ENCODE measurements at places on chromosomes 1 and 21.

- no peak for DNase-seq
Observed at GRCh38 chr1:150765296-150765976, at the start of gene CTSS. TSS of gene CTSS (minus strand) at chr1:150765778. CDS start at chr1:150764763, 1,015 bp downstream.

DNA sequence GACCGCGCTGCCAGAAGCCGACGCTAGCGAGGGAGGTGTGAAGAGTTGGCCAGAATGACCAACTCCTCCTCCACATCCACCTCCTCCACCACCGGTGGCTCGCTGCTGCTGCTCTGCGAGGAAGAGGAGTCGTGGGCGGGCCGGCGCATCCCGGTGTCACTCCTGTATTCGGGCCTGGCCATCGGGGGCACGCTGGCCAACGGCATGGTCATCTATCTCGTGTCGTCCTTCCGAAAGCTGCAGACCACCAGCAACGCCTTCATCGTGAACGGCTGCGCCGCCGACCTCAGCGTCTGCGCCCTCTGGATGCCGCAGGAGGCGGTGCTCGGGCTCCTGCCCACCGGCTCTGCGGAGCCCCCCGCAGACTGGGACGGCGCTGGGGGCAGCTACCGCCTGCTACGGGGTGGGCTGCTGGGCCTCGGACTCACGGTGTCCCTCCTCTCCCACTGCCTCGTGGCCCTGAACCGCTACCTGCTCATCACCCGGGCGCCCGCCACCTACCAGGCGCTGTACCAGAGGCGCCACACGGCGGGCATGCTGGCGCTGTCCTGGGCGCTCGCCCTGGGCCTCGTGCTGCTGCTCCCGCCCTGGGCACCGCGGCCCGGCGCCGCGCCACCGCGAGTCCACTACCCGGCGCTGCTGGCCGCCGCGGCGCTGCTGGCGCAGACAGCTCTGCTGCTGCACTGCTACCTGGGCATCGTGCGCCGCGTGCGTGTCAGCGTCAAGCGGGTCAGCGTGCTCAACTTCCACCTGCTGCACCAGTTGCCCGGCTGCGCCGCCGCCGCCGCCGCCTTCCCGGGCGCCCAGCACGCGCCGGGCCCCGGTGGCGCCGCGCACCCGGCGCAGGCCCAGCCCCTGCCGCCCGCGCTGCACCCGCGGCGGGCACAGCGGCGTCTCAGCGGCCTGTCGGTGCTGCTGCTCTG, 1.2 kb downstream of the GPR88 start:
- DNase-seq = no peak

DNA sequence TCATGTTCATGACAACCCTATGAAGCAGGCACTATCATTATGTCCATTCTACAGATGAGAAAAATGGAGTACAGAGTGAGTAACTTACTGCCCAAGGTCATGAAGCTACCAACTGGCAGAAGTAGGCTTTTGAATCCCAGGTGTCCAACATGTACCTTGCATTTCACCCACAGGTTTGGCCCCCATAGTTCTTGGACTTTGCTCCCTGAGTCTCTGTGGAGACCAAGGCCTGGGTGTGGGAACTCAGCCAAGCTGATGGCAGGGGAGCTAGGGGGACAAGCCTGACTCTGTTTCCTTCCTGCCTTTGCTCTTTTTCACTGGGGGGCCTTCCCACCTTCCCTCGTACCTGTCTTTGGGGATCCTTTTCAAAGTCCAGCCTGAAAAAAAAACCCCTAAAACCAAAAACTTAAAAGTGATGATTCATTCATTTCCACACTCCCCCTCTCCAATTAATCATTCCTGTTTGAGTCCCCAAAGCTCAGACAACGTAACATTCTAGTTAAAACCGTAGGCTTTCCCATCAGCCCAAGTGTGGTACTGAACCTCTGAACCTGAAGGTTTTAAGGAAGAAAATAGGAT, 8.5 kb upstream of the TTC22 start:
- no peak for DNase-seq

GRCh38 chr1:67359592-67359991, 51.9 kb downstream of the IL12RB2 start:
- no peak for DNase-seq

DNA sequence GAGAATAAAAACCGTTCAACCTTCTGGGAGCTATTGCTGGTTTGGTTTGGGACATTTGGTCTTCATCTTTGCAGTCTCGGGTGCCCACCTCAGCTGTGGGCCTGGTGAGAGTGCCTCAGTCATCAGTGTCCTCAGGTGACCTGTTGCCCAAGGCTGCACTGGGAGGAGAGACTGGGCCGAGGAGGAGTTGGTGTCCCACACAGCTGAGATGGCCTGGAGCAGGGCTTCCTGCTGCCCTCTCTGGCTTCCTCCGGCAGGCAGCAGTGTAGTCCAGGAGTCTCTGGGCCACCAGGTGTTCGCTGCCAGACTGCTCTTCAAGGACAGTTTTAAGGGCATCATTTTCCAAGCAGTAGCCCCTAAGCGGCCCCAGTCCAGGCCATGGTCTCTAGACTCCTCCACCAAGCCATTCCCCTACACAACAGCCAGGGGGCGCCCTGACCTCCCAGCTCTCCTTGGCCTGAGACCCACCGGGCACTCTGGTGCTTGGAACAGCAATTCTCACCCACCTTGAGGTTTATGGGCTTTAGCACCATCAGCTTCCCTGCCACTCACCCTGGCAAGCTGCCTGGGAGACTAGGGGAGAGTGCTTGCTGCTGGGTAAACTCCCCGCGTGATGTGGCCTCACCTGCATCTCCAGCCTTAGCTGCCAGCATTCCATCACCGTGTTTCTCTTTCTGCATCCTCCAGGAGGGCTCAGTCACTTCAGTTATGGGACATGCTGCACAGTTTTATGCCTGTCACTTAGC, 9.1 kb upstream of the SYTL1 start:
- no peak for DNase-seq

DNA sequence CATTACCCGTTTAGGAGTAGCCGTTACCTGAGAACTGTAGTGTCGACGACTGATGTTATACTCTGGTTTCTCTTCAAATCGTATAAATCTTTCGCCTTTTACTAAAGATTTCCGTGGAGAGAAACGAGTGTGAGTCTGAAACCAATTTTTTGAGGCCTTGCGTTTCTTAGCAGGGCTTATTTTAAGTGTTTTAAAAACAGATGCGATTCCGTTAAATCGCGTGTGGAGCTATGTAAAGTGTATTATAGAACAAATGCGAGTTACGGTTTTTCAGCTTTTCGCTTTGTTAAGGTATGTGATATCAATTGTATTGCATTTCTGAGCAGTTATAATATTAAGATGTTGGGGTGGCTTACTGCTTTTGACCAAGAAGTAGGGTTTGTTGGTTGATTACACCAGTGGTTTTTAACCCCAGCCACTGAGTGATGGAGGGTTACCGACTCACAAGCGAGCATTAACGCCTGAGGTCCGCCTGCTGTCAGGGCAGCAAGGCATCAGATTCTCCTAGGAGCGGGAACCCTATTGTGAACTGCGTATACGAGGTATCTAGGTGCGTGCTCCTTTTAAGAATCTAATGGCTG, 18.0 kb downstream of the KIAA2013 start:
- DNase-seq = peak; percentile 81

DNA sequence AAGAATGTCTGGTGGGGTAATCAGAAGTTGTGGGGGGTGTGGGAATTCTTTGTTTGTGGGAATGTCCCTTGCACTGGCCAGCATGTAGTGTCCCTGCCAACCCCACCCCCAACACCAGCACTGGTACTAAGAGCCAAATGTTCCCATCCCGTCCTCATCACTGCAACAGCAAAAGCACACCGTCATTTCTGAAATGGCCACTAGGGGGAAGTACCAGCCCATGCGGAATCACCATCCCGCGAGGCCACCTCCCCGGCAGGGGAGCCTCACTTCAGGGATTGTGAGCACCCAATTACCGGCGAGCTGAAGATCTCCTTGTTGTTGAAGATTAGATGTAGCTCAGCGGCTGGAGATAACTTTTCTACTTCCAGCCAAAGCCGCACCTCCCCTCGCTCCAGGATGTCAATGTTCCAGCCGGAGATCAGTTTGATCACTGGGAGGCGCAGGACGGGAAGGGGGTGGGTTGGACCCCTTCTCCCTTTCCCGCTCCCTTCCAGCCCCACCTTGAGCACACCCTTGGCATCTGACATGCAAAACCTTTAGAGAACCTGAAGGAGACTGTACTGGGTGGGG, 41.0 kb downstream of the MYOM3 start:
- DNase-seq = peak; percentile 78

DNA sequence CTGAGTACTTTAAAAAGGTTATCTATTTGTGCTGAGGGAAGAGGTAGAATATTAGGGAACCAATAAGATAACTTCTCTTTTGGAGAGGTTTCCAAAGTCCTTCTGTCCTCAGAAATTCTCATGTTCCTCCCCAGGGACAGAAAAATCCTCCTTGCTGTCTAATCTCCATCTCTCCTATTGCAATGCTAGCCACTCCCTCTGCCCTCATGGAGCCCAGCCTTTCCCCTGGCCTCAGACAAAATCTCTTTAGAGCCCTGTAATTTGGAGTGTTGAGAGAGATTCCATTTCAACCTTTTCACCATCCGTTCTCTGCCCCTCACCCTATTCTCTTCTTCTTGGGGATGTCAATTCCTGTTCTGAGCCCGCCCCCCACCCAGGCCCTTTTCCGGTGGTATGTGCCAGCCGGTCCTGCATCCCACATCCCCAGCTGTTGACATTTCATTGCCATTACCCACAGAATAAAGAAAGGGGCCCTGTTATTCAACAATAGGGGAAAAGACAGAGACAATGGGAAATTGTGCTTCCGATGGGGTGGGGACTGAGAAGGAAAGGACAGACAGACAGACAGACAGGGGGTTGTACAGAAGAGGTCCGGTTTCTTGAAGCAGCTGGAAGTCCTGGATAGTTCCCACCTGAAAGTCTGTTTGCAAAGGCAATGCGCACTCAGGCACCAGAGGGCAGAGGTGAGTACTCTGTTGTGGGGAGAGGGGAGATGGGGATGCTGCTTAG, at the start of gene HAPLN2:
Gene HAPLN2, plus strand, starts transcription at position 563 of the 729 bp plus-strand sequence. CDS start 4,076 bp downstream, outside the sequence.
- no peak for DNase-seq

DNA sequence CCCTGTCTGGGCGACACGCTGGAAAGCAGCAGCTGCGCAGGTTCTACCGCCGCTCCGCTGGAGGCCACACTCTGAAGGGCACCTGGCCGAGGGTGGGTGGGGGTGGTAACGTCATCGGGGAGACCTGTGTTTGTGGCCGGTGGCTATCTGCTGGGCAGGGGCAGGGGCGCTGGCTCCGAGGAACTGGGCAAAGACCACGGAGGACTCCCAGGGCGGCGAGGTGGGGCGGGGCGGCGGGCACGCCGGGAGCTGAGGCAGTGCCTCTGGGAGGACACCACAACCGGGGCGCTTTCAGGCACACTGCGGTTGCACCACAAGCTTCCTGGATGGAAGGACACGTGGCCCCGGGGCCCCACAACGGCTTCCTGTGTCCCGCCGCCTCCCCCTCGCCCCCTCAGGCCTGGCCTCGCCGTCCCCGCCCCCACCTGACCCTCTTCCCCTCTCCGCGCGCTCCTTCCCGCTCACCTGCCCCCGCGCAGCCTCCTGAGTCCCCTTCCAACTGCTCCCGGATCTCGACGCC, 3.3 kb upstream of the DENND2D start:
- DNase-seq = no peak

- no peak for DNase-seq
Observed at GRCh38 chr21:15732290-15732995, 2.7 kb downstream of the USP25 start.

- no peak for DNase-seq
Observed at GRCh38 chr1:61271412-61271789, 189.0 kb downstream of the NFIA start.

GRCh38 chr1:246765521-246765920, 41.3 kb downstream of the SCCPDH start:
- no peak for DNase-seq
